Stimulated activated CD4-positive, alpha-beta T cell treated with anti-CD3 and anti-CD28 coated beads, Interleukin-1b, Interleukin-23, amount 100 ng/mL, for 1 hour (primary cell): ENCODE measurements at places on chromosomes 16 and 17.

- no peak for DNase-seq
Measured at GRCh38 chr17:65930140-65930730, 261.7 kb downstream of the CEP112 start.

GRCh38 chr17:21295036-21295952, 10.8 kb downstream of the MAP2K3 start:
- no peak for DNase-seq

GRCh38 chr17:60163108-60163784, 13.5 kb downstream of the CA4 start:
- DNase-seq, result no peak

GRCh38 chr16:14334366-14335080, 263.4 kb downstream of the MRTFB start:
- DNase-seq, result no peak

GRCh38 chr17:21077281-21077680, 34.5 kb upstream of the USP22 start:
- DNase-seq, result no peak

DNA sequence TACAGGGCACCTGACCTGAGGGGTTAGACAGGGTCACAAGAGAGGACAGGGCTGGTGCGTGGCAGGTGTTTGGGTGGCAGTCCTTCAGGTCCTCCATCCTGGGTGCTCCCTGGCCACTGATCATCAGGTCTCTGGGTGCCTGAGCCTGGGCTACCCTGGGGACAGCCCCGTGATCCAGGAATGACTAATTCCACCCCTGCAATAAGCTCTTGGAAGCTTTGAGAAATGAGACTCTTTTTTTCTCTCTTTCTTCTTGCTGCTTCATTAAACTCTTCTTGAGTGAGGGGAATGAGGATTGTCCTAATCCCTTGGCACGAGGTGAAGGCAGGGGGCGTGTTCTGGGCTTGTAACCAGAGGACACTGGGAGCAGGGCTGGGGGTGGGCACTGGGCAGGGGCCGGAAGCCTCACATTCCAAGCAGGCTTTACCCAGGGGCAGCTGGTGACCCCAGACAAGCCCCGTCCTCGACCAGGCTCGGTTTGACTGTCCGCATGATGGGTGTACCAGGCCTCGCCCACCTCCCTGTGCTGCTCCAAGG, 21.4 kb upstream of the SPNS2 start:
- no peak for DNase-seq

- no peak for DNase-seq
Measured at GRCh38 chr16:4675864-4676786, 17.2 kb upstream of the NUDT16L1 start.

DNA sequence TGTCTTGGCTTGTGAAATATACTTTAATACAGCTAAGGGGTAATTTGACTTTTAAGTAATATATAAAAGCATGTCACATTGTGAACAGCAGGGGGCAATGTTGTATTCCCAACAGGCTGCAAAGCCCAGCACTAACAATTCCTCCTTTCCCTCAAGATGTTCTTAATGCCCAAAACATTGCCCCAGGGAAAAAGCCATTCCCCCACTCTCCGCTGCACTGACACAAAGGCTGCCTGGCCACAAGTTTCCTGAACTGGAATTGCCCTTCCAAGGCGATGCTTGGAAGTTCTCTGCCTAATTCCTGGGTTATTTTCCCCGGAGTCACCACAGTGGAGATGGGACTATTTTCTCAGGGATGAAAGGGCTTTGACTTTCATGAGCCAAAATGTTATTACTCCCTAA, 27.2 kb downstream of the CLEC16A start:
- no peak for DNase-seq

DNA sequence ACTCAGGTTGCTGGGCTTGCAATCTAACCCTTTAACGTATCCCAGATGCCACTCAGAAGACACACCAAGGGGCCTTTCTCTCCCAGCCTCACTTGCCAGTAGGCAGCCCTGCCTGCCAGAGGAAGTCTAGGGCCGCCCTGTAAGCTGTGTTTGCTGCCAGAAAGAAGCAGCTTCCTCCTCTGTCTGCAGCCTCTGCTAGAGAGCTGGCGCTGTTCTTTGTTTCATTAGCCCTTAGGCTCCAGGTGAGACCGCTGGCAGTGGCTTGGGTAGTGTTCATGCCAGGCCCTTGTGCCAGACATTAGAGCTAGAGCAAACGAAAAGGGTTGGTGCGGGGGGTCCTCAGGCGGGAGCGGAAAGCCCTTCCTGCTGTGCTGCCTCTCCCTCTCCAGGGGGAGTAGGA, 8.9 kb downstream of the CTRL start:
- no peak for DNase-seq
